ENCODE measurements at places on chromosomes 3 and 15. TPM values are rescaled to one million over a fixed set of nuclear protein-coding genes. Genes with fewer than 3 reads are reported as not detected.

The RTP3 gene
- not detected for total RNA-seq

The IGSF10 gene
- not detected for total RNA-seq

The CPNE9 gene
- 1.1 TPM for total RNA-seq

The SPESP1 gene
- 0.50 TPM for total RNA-seq

The ACAD9 gene
- 63.5 TPM for total RNA-seq

The MKRN3 gene
- total RNA-seq, result 2.9 TPM

The RASGRF1 gene
- total RNA-seq, result not detected

All from activated naive CD8-positive, alpha-beta T cell treated with anti-CD3 and anti-CD28 coated beads, Interleukin-2, amount 10 ng/mL, durations not matched to agents 7 days and 5 days (primary cell).